ENCODE measurements at places on chromosomes 5 and 9.

DNA sequence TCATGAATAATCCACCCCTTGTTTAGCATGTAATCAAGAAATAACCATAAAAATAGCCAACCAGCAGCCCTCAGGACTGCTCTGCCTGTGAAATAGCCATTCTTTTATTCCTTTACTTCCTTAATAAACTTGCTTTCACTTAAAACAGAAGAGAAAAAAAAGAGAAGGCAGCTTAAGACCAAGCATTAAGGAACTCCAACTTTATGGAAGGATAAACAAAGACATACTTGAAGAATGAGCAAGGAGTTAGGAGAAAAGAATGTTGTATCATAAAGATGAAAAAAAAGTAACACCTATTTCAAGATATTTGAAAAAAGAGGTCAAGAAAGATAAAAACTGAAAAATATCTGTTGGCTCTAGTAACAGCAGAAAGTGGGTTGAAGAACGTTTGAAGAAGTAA lies 107.6 kb downstream of the RNF180 start:
- no peak for DNase-seq

- no peak for DNase-seq
These were observed 30.2 kb downstream of the MAML1 start for GRCh38 chr5:179762781-179763176.

GRCh38 chr9:95511952-95512708 lies 4.6 kb downstream of the PTCH1 start:
- no peak for DNase-seq

DNA sequence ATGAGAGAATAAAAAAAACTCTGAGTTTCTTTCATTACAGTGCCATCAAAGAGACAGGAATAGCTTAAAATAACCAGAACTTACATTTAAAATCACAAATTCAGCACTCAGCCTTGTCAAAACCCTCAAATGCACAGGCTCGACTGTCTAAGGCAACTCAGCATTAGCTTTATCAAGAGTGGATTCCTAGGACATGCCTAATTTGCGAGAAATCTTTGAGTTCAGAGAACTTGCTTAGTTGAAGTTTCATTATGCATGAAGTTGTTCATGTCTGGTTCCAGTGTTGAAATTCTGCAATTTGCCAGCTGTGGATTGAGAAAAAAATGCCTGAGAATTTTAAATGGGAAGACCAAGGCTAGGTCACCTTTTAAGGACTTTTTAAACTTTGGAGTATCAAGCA lies 151.1 kb downstream of the LRRC70 start:
- DNase-seq = no peak

GRCh38 chr9:6838158-6838557 lies 80.4 kb downstream of the KDM4C start:
- no peak for DNase-seq

DNA sequence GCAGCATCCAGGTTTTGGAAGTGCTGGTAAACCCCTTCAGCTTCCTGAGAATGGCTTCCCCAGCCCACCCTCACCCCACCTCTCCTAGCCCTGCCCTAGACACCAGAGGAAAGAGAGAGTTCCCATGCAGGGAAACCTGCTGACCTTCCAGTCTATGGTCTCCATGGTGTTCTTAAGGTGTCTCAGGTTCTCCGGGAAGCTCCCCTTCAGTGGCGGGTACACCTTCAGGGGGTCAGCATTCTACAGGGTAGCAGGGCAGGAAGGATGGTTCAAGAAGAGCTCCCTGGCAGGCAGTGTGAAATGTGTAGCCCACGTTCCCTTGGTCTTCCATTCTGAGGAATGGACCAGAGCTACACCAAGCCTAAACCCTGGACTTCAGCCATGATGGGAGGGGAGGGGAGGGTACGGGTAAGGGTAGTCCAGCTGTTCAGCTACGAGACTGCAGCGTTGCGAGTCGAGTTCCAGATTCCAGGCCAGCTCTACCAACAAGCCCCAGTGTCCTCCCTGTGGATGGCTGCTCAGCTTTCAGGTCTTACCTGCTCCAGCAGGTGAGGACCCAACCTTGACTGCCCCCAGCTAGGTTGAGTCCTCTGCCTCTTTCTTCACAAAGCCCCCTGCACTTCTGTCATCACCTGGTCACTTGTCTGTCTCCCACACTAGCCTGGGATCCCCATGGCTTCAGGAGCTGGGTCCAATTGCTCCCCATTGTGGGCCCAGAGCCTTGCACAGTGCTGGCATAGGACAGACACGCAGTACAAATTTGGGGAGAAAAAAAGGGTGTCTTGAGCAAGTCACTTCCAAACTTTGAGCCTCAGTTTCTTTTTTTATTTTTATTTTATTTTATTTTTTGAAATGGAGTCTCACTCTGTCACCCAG lies 7.5 kb downstream of the CD74 start:
- DNase-seq = no peak

GRCh38 chr5:96087939-96088338 lies 126.3 kb upstream of the ELL2 start:
- no peak for DNase-seq

DNA sequence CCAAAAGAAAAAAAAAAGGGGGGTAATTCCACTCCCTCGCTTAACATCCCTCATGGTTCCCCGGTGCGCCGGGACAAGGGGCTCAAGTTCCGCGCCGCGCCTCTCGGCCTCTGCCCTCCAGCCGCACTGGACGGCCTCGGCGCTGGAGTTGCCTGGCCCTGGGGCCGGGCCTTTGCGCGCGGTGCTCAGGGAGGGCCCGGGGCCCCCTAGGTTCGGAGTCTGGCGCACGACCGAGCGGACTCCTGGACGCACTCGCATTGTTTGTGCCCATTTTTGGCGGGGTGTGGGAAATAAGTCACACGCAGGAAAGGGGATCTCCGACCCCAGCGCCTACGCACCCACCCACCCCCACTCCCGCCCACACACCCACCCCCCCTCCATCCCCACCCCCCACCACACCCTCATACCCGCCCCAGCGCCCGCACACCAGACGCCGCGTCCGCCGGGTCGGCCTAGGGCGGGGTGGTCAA lies 381 bp downstream of the MED22 start:
- peak; percentile 59 for DNase-seq
